Left forelimb (tissue), 1 donor: ENCODE measurements at places on chromosomes 16 and 17.

DNA sequence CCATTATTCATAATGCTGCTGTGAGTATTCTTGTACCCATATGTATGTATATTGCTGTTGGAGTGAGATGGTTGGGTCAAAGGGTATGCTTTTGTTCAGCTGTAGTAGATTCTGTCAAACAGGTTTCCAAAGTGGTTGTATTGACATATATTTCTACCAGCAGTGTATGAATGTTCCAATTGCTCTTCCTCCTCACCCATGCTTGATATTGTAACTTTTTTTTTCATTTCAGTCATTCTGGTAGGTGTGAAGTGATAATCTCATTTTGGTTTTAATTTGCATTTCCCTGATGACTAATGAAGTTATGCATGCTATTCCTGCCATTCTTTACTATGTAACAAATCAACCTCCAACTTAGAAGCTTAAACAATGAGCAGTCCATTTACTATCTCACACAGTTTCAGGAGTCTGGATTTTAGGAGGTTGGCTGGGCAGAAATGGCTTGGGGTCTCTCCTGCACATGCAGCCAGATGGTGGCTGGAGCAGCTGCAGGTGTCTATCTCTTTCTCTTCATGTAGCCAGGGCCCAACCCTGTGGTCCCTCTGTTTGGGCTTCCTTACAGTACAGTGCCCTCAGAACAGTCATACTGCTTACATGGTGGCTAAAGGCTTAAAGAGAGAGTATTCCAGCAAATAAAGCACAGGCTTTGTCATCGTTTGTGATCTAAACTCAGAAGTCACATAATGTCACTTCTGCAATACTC, 21.2 kb downstream of the ERAL1 start:
- no peak for DNase-seq

DNA sequence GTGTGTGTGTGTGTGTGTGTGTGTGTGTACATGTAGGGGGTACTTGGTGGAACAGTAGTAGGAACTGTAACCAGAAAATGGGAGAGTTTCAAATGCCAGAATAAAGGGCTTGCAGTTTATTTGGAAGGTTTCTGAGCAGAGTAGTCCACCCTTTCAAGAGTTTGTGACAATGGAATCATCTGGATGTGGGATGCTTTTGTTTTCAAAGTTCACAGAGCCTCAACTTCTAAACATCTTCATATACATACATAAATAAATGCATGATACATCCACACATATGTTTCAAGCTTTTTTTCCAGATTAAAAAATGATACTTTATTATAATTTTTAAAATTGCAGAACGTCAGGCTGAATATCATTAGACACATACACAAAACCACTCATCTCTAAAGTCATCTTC, 2.4 kb upstream of the PKD1L3 start:
- no peak for DNase-seq

DNA sequence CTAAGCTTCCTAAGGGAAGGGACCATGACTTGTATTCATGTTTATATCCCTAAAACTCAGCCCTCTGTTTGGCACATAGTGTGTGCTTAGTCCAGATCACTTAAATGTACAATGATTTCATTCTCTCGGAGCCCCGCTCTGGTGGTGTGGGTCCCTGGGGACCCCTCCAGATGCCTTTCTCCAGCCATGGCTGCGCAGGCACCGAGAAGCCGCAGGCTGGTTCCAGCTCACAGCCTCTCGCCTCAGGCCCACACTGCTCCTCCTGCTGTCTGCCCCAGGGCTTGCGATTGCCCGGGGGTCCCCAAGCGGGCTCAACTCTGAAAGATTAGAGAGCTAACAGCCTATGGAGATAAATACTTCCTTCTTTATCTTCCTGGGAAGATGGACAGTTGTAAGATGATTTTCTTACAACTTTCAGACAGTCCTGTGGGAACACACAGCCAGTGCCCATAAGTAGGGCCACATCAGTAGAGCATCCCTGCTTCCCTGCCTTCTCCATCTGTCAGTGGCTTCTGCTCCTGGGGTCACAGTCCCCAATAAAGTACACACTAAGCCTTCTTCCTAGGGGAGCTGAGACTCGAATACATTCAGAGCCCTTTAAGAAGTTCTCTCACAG, 66.2 kb downstream of the CENPV start:
- DNase-seq, result no peak

DNA sequence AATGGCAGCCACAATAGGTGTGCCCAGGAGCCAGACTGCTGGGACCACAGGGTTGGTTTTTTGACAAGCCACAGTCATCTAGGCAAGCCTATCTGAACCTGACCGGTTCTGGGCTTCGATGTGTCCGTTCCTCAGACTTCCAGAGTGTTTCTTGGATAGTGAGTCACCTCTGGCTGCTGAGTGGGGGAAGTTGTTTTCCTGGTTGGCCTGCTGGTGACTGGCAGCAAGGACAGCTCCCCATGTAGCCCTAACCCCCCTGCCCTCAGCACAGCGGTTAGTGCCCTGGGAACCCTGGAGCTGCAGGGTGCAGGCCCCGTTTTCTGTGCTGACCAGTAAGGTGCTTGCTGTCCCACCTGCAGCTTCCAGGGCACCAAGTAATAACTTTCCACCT, 65.5 kb downstream of the PLD6 start:
- no peak for DNase-seq

- no peak for DNase-seq
These were observed 1.9 kb downstream of the PRRT2 start for GRCh38 chr16:29813644-29814562.

- no peak for DNase-seq
These were observed 1.7 kb downstream of the RPH3AL start for GRCh38 chr17:350706-351448.
